ENCODE measurements at places on chromosomes 12 and 14.
A peak's percentile ranks its signal among the peaks of the same experiment; 100 is the strongest.

DNA sequence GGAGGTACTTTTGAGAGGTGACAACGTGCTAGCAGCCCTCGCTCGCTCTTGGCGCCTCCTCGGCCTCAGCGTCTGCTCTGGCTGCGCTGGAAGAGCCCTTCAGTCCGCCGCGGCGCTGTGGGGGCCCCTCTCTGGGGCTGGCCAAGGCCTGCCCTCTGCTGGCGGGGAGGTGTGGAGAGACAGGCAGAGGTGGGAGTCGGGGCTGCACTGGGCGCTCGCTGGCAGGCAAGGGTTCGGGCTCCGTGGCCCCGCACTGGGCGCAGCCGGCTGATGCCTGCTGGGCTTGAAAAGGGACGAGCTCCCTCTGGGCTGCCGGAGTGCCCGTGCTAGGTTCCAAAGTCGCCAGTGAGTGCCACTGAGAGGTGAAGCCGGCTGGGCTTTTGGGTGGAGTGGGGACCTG is 580.0 kb downstream of the DIO2 start:
- DNase-seq: no peak

- DNase-seq: no peak
Observed at GRCh38 chr12:81347404-81347803, 269.5 kb downstream of the ACSS3 start.

DNA sequence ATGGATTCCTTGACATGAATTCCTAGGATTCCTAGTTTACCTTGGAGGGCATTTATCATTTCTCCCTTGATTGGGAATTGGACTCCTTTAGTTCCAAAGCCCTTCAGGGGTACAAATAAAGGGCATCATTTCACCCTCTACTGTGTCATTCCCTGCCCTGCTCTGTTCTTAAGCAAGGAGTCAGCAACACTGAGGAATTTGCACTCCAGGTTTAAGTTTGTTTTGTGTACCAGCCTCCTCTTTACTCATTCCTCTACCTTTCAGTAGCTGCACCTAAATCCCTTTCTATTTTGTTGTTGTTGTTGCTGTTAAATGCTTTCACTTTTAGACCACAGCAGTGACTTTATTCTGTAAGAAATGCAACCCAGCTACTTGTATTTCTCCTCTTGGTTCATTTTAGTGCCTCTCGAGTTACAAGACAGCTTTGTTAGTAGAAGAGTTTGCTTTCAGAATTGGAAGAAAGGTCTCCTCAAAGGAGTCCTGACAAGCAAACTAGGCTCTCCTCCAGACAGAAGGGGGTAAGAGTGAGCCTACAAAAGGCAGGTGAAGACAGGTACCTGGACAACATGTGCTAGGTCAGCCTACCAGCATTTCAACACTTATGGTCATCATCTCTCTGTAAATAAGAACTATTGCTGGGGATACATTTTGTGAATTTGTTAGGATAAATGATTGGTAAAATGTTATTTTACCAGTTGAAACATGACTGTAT is 90.0 kb downstream of the RMST start:
- DNase-seq: no peak

DNA sequence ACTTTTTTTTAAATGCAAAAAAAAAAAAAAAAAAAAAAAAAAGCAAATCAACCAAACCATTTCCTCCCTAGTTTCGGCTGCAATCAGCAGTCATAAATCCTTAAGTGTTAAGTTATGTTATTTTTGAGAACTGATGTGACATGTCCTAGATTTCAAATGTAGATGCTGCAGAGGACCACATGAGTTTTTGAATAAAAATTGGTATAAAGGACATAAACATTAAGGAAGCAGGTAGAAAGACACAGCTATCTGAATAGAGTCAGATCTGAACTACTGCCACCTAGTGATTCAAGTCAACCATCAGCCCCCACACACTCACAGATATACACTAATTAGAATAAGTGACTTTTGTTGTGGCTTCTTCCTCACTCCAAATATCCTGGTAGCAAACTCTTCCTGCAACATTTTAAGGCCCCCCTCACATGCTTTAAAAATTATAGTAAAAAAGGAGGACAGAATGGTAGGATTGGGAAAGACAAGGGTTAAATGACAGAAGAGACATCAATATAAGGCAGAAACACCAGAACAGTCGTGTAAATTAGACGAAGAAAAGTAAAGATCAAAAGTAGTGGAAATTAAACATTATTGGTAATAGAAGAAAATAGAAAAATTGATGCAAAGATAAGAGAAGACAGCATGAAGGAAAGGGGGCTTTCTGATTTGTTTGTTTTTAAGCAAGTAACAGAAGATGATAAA is 394.5 kb upstream of the ATP2B1 start:
- DNase-seq: no peak

GRCh38 chr14:60789656-60790055 is 55.1 kb downstream of the MNAT1 start:
- DNase-seq: no peak

- no peak for DNase-seq
Observed at GRCh38 chr14:68011406-68012028, 191.9 kb downstream of the RAD51B start.

- peak; percentile 15 for DNase-seq
Observed at GRCh38 chr12:113098441-113099028, 37.0 kb downstream of the RASAL1 start.

- DNase-seq: no peak
Observed at GRCh38 chr14:63045612-63046320, 508 bp upstream of the KCNH5 start.

GRCh38 chr12:99235381-99235780 is 412.2 kb upstream of the GARIN6 start:
- no peak for DNase-seq

DNA sequence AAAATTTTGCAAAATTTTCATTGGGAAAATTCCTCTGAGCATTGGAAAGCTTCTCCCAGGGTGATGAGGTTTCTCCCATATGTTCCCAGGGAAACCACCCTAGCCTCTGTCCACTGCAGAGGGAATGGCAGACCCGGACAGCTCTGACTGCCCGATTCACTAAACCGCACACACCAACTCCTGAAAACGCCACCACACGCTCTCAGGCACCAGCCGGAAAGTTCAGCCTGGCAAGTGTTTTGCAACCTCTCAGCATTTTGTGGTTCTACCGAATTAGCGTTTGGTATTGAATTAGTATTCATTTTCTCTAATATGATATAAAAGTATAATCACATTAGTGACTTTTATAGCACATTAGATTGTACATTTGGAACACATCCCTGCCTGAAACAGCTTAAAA is 213.4 kb downstream of the PHETA1 start:
- no peak for DNase-seq

GRCh38 chr12:112304436-112304835 is 77.8 kb downstream of the HECTD4 start:
- DNase-seq: no peak

DNA sequence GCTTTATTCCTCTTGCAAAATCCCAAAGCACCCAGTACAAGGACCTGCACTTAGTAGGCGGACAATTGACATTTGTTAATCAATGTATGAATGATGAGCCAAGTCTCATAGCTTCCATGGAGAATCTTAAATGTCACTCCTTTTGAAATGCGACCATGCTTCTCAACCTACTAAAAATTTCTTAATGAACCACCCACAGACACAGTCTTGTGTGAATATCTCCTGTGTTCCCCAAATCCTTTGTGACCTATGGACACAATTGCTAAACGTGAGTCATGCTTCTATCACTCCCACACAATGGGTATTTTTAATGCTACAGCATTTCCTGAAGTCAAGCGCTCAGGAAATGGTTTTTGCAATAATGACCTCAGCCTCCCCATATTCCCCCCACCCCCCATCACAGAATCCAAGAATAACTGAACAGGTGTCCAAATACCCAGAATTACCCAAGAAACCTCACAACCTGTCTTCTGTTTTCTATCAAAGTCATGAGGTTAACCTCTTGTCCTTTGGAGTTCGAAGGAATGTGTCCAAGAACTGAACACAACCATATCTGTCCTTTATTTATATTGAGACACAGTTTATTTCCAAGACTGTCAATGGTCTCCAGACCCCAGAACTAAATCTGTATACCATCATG is 163.6 kb upstream of the PLEKHG7 start:
- no peak for DNase-seq

DNA sequence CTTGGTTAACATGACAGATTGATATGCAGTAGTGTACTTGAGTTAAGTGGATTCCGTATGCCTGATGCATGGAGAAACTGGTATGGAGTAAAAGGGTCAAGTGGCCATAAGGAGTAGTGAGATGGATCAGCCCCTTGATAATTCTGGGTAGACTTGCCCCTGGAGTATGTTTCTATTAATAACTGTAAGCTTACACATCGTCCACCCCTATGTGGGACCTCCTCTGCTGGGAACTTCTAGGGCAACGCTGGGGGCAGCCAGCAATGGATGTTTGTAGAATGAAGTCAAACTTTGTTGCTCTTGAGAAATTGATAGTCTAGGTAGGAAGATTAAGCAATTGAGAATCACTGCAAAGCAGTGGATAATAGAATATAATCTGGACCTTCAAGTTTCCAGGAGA is 3.5 kb downstream of the C12orf75 start:
- no peak for DNase-seq

- no peak for DNase-seq
Observed at GRCh38 chr14:79369359-79370332, 841.7 kb downstream of the DIO2 start.

DNA sequence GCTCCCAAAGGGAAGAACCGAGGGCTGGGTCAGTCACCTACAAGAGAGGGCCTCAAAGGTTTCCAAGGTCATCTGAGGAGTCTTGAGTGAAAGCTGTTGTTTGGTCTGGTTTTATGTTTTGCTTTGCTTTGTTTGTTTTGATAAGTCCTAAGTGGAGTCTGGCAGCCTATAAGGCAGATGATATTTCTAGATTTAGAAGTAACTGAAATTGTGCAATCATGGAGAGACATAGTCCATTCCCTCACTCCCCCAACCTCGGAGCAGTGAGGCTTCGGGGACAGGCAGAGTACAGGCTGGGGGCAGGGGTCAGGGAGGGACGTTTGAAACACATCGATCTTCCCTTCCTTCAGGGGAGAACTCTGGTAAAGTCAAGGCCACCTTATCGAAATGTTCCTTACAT is 42.3 kb downstream of the TTC9 start:
- no peak for DNase-seq

Measured in activated CD4-positive, CD25-positive, alpha-beta regulatory T cell (primary cell).